ENCODE measurements at places on chromosomes 4 and X.

GRCh38 chr4:18536428-18536827, 514.9 kb upstream of the LCORL start:
- no peak for DNase-seq

GRCh38 chrX:675279-675954, 44.8 kb downstream of the SHOX start:
- DNase-seq: no peak

DNA sequence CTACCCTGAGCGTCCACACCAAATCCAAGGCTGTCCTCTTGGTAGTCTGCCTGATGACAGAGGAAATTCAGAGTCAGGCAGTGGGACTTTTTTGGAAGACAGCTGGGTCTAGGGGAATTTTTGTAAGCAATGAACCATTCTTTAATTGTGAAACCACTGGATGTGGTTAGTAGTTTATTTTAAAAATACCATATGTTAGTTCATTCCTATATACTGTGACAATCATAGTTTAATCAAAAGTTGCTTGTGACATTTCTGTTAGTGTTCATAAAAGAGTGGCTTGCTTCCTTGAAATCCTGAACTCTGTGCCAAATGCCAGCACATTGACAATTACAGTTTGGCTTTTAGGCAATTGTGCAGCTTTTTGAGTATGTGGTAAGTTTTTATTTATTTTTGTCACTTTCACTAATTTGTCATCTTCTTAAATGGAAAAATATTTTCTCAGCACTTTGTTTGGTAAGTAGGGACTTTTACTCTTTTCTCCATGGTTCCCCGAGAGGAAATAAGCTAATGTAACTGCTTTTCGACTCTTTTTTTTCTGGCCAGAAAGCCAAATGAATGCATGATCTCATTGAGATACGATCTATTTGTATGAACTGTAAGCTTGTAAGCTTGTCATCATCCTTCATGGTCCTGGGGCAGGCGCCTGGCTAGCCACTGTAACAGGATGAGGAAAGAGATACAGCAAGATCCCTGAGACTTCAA, 72.6 kb upstream of the SLC4A4 start:
- no peak for DNase-seq

- no peak for DNase-seq
These were observed 7.3 kb upstream of the MSL3 start for GRCh38 chrX:11750694-11751093.

- DNase-seq: no peak
These were observed 165.7 kb downstream of the KDR start for GRCh38 chr4:54959651-54960116.

DNA sequence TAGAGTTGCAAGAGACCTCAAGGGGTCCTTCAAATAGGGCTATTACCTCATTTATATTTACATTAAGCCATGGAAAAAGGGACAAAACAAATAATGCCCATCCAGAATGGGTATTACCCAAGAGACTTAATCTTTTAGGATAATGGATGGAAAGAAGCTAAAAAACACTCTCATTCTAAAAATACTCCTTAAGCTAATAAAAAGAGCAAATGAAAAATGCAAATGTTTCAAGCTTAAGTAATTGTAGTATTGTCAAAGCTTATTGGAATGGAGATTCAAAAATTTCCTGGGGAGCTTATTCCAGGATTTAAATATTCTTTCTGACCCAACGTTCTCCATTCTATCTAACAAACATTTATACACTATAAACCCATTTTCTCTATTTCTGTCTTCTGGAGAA, 107.8 kb upstream of the SPIN4 start:
- DNase-seq: no peak

- no peak for DNase-seq
These were observed 9.7 kb upstream of the TREX2 start for GRCh38 chrX:153455571-153455970.

DNA sequence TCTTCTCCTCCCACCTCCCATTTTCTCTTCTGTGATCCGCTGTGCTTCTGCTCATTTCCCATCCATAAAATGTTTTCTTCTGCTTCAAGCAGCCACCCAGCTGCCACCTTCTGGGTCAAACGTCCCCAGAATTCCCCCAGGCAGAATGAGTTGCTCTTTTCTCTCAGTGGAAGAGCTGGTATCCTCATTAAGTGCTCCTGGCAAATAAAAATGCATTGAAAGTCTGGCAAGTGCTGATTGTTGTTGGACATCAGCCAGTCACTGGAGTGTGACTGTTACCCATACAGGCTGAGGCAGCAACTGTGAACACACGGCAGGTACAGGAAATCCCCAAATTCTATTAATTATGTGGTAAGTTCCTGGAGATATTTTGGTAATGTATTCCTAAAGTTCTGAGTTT, 52.6 kb downstream of the LIMCH1 start:
- DNase-seq: peak; percentile 26

DNA sequence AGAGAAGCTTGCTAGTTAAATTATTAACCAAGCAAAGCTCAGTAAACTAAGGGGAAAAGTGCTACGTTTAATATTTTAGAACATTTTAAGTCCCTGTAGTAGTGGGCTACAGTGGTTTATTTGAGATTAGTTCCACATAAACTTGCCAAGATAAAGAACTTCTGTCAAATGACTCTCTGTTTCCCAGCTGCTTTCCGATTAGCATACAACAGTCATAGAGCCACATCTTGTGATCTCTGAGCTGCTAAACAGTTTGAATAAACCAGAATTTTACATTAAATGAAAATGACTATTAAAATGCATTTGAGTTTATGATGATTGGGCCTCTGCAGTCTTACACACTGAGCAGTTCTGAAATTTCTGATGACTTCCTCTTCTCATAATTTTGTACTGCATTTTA, 568.5 kb downstream of the IQCM start:
- no peak for DNase-seq

DNA sequence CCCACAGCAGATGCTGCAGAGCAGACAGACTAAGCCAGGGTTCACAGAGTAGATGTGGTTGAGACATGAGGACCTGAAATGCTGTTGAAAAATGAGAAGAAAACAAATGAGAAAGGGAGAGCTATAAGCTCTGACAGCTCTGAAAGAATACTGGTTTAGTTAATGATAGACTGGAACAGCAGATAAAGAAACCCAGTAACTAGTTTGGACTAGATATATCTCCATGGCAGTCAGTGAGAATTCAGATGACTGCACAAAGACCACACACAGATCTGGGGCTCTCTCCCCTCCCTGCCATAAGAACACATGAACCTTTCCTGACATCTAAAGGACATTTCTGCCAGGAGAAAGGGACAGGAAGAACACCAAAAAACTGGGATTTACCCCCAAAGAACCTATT, 8.2 kb downstream of the NAA11 start:
- no peak for DNase-seq

- no peak for DNase-seq
These were observed 5.8 kb upstream of the CCNG2 start for GRCh38 chr4:77151241-77151640.

DNA sequence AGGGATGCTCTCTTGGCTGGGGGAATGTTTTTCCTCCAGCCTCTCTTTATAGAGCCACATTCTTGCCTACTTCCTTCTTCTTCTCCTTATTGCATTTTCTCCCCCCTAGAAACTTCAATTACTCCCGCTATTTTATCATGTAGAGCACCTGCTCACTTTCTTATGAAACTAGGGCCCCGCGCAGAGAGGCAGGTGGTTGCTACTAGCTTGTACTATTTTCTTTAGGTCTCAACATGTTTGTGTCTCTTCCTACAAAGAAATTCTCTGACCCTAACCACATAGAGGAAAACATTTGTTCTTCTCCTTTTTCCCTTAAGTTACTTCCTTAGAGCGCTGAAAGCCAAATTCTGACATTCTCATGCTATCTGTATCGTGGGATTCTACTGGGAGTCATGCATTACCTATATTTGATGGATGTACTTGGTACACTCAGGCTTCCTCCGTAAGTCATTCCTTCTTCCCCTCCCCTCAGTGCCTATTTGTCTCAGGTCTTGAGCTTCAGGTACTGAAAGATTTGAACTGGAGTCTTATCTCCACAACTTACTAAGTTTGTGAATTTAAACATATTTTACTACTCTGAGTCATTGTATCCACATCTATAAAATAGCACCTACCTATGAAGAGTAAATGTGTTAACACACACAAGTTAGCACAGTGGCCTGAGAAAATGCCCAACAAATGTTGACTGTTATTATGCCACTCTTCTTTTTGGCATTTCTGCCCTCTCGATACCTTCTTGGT, 159.1 kb upstream of the LEF1 start:
- DNase-seq: no peak

GRCh38 chr4:30866346-30866745, 146.2 kb downstream of the PCDH7 start:
- DNase-seq: no peak

- no peak for DNase-seq
These were observed 9.2 kb upstream of the ABLIM2 start for GRCh38 chr4:8167815-8168214.

GRCh38 chr4:24713604-24714003, 81.8 kb upstream of the SOD3 start:
- DNase-seq: no peak

DNA sequence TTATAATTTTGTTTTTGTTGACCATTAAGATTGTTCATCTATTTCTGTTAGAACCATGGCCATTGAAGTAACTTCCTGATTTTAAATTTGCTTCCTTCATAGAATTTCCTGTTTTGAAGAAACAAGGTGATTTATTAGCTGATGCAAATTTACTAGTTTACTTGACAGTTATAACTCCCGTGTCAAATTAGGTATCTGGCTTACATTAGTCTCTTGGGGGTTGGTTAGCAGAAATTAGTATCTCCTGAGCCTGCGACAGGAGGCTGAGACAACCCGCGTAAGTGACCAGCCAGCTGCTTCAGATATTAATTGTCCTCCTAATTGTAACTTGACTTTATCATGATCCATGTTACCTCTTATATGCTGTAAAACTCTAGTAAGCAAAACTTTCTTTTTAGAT, 154.3 kb downstream of the CFAP299 start:
- no peak for DNase-seq

DNA sequence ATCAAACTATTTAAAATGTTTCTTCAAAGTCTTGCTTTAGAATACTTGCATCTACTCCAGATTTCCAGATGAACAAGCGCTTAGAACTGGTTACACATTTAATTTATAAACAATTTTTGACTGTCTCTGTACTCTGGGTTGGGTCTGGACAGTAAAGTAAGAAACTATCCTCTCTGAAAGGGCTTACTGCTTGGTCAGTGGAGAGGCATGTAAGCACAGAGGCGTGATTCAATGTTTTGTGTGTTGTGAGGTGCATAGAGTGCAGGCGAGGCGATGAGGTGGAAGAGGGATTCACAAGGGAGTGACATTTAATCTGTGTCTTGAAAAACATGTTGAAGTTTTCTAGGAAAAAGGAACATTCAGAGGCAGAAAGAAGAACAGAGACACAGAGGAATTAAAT, 231.4 kb downstream of the VEGFC start:
- no peak for DNase-seq

- DNase-seq: no peak
These were observed 21.7 kb upstream of the BMP15 start for GRCh38 chrX:50888884-50889283.

- no peak for DNase-seq
These were observed 43.8 kb downstream of the ELOVL6 start for GRCh38 chr4:110154582-110154981.

- no peak for DNase-seq
These were observed 131.9 kb upstream of the GPRIN3 start for GRCh38 chr4:89439533-89439932.

Measured in NCI-H510A (cell line).